Left renal pelvis (tissue), 4 donors: ENCODE measurements at places on chromosomes 7 and 10.

- no peak for DNase-seq
Observed at GRCh38 chr10:25944771-25945170, 10.7 kb downstream of the MYO3A start.

- DNase-seq = no peak
Observed at GRCh38 chr10:85623758-85624157, 742.8 kb downstream of the GRID1 start.

DNA sequence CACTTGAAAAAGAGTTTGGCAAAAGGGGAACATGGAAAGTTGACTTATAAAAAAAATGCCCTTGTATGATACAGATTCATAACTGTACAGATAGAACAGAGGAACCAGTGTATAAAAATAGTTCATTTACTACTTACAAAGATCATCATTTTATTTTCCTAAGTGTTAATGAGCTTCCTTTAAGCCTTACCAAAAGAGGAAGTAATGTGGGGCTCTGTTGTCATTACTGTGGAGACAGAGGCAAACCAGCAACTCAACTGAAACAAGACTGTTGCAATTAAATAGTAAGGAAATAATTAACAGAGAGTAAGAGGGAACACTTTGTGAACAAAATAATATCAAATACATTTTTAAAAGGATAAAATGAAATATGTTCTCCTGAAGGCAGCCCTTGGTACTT, 526.2 kb upstream of the ADARB2 start:
- no peak for DNase-seq

DNA sequence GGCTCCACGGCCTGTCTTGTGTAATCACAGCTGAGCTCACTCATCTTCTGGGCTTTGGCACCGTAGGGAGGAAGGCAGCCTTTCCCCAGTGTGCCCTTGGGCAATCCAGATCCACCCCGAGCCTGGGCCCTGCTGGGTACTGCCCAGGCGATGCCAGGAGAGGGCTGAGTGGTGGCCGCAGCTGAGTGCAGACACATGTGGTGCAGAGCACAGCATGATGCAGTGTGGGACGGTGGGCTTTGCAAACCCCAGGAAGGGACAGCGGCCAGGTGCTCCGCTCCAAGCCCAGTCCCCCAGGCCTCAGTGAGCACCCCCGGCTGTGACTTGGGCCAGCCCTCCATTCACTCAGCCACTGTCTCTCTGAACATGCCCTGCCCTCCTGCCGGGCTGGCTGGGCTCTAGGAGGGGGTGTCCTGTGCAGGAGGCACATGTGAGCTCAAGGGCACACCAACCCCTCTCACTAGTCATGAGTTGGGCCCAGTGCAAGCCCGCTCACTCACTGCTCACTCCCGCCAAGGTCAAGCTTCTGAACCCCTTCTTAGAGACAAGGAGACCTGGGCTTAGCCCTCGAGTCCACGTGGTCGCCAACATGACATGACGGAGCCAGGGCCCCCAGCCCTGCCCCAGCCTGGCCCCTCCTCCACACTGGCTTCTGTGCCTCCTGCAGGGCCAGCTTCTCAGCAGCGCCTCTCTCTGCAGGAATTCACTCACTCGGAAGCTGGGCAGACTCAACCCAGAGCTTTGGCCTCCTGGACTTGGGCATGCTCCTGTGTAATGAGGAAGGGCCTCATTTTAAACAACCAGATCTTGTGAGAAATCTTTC, 77.5 kb upstream of the INSIG1 start:
- no peak for DNase-seq

GRCh38 chr7:45563401-45563800, 10.8 kb upstream of the ADCY1 start:
- DNase-seq = no peak

GRCh38 chr7:73737491-73738219, 947 bp downstream of the ABHD11 start:
- DNase-seq = no peak

GRCh38 chr7:80467069-80467468, 44.8 kb downstream of the GNAT3 start:
- DNase-seq = no peak

DNA sequence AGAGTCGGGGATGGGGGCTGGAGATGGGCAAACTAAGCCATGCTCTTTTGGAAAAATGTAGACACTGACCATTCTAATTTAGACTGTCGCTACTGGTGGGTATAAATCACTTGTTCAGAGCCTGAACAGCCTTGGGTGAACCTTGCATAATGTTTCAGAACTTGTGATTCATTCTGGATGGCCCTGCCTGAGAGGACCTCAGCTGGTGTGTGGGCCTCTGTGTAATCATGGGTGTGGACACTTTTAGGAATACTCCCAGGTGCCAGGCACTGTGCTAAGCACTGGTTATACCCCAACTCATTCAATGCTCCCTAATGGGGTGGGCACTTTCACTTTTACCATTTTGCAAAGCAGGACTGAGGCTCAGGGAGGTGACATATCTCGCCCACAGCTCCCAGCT, 26.8 kb upstream of the TM9SF3 start:
- DNase-seq = no peak
